ENCODE measurements at places on chromosomes 7 and 10. TPM values are rescaled to one million over a fixed set of nuclear protein-coding genes. Genes with fewer than 3 reads are reported as not detected.

- peak; percentile 47 for DNase-seq
- H3K4me3 ChIP-seq: no peak overlapping the region
- H3K27me3 ChIP-seq: no peaks in the 10 kb centered on the region
These were observed 171.2 kb downstream of the ARHGAP21 start for GRCh38 chr10:24552346-24553016.

Gene NUDT13
- total RNA-seq: 1.5 TPM

DNA sequence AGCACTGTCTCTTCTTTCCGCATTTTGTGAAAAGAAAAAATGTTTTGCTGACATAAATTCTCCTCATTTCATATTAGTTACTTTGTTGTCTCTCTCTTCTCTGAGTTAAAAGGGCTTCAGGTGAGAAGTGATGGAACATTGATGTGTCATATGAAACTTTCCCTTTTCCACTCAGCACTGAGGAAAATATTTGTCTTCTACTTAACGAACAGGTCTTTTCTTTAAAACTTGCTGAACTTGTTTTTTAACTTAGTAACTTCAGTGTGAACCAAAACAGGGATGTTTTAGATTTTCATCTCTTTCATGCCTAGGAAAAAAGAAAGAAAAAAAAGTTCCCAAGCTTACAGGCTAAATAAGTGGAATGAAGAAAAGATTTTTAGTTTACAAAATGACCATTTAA lies 19.0 kb upstream of the TSPAN12 start:
- no peak overlapping the region for H3K27ac ChIP-seq
- H3K36me3 ChIP-seq: no peaks in the 10 kb centered on the region
- DNase-seq: no peak
- H3K4me3 ChIP-seq: no peak overlapping the region

Gene ZNF727
- 2.8 TPM for total RNA-seq

Data from right atrium auricular region (tissue), 2 donors.